ENCODE measurements at places on chromosomes 1 and 21. TPM values are rescaled to one million over a fixed set of nuclear protein-coding genes. Genes with fewer than 3 reads are reported as not detected.

- no peaks in the 10 kb centered on the region for H3K36me3 ChIP-seq
- peak; percentile 92 for DNase-seq
- peaks cover 13% of the 10 kb centered on the region for H3K4me1 ChIP-seq
- H3K27ac ChIP-seq = peak overlapping the region; percentile 31
- peak overlapping the region; percentile 58 for H3K4me3 ChIP-seq
- no peaks in the 10 kb centered on the region for H3K27me3 ChIP-seq
Measured at GRCh38 chr1:227788271-227789083, 27.0 kb upstream of the PRSS38 start.

DNA sequence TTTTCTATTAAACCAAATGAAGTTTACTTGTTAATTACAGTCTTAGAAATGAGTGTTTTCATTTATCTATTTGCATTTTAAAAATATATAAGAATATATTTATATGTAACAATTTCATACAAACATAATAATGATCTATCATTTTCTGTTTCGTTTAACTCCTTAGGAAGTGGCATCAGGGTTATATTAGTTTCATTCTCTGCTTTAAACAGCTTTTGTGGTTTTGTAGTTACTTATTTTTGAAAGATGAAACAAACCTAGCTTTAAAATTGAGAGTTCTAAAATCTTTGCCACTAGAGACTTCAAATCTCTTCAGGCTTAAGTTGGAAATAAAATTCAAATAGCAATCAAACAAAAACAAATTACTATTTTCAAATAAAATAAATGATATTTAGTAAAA is 2110.6 kb downstream of the MRPL39 start:
- H3K4me1 ChIP-seq = no peaks in the 10 kb centered on the region
- H3K4me3 ChIP-seq = no peak overlapping the region
- no peak for DNase-seq
- no peak overlapping the region for H3K27ac ChIP-seq
- H3K27me3 ChIP-seq = no peaks in the 10 kb centered on the region

GCSAML gene
- 2.7 TPM for total RNA-seq

CELA3A gene
- not detected for total RNA-seq

PRAMEF13 gene
- not detected for total RNA-seq

Measured in upper lobe of right lung (tissue), 1 donor.